Parietal lobe (tissue), 2 donors: ENCODE measurements at places on chromosomes 12 and 14. TPM values are rescaled to one million over a fixed set of nuclear protein-coding genes. Genes with fewer than 3 reads are reported as not detected.

Gene POTEM
- total RNA-seq = not detected

Gene SLC24A4
- 0.63 TPM for total RNA-seq

Gene NANOG
- under 0.01 TPM for total RNA-seq

Gene TGM1
- total RNA-seq = 4.4 TPM

Gene GPATCH2L
- 144 TPM for total RNA-seq
